Upper lobe of right lung (tissue), 1 donor: ENCODE measurements at places on chromosomes 1 and 21. TPM values are rescaled to one million over a fixed set of nuclear protein-coding genes. Genes with fewer than 3 reads are reported as not detected.

DNA sequence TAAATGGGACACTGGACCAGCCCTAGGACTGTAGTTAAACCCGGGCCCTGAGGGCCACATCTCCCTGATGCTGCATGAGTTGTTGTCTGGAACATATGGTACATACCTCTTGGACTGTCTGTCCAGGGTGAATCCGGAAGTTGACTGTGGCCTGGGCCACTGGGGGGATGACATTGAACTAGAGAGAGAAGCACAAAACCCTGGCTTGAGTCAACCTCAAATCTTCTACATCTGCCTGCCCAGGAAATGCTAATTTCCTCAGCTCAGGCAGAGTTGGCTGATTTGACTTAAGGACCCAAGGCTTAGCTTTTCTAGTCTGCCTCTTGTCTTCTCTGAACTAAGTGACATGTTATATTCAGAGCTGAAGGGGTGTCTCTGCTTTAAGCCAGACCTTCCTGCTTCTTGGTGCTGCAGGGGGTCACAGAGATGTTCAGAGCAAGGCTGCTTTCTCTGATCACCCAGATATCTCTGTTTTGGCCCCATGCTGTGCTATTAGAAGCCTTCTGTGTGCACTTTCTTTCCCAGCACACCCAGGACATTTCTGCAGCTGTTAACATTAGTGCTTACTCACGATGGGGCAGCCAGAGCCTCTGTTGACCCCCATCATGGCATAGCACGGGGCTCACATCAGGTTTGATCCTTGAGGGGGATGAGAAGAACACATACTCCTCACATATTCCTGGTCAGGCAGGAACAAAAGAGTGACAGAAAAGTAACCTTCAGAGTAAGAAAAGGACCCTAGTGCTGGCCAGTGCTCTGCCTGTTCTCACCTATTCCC lies 9.6 kb downstream of the PM20D1 start:
- H3K4me1 ChIP-seq, result no peaks in the 10 kb centered on the region
- no peaks in the 10 kb centered on the region for H3K36me3 ChIP-seq
- H3K27me3 ChIP-seq, result no peaks in the 10 kb centered on the region
- DNase-seq, result no peak
- no peak overlapping the region for H3K27ac ChIP-seq
- H3K4me3 ChIP-seq, result no peak overlapping the region

DNA sequence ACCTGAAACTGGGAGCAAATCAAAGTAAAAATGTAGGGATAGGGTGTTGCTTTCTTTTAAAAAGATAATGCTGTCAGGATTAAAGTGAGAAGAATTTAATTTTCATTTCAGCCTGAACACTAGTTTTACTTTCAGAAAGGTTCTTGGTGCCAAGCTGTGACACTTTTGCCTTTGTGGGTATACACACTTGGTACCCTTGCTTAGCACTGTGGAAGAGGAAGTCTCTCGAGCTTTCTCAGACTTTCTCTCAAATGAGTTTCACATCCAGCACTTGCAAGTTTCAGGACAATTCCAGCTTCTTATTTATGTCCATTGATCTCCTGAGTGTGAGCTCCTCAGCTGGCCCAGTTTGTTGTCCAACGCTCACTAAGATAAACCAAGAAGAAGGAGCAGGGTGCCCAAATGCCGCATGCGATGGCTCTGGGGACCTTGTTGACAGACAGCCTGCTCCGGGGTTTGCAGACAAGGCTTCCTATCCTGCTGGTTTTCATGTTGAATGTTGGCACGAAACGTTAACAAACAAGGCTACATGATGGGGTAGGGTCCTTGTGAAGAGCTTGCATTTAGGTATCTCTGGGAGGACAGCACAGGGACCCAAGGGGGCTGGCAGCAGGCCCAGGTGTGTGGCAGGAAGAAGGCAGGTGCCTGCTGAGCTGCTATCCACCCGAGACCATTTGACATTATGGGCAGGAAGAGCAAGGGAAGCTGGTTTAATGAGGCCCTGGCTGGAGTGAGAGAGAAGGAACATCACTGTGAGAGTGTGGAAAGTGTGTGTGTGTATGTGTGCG lies 79.7 kb downstream of the POFUT2 start:
- no peak overlapping the region for H3K27ac ChIP-seq
- H3K4me3 ChIP-seq, result no peak overlapping the region
- peaks cover 69% of the 10 kb centered on the region for H3K36me3 ChIP-seq
- H3K27me3 ChIP-seq, result no peaks in the 10 kb centered on the region

DNA sequence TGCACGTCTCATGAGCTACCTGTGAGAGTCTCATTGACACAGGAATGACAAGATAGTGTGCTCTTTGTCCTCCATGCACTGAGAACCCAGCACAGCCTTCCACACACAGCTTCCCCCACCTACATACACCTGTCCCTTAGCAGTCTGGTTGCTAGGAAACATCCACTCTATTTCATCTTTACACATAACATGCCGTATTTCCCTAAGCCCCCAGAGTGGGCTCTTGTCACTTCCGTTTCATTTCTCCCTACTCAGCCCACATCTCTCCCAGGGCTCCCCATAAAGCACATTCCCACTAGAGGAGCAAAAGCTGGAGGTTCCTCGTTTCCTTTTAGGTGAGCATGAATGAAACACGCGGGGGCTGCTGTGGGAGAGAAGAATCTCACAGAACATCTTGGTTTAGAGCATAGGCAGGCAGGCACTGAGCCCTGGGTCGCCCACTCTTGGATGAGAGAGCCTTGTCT lies 137.1 kb downstream of the ETS2 start:
- DNase-seq, result no peak
- H3K27ac ChIP-seq, result no peak overlapping the region
- no peaks in the 10 kb centered on the region for H3K27me3 ChIP-seq
- H3K4me1 ChIP-seq, result no peaks in the 10 kb centered on the region
- H3K36me3 ChIP-seq, result no peaks in the 10 kb centered on the region

- no peaks in the 10 kb centered on the region for H3K4me1 ChIP-seq
- DNase-seq, result no peak
- H3K36me3 ChIP-seq, result no peaks in the 10 kb centered on the region
- H3K27ac ChIP-seq, result no peak overlapping the region
- no peaks in the 10 kb centered on the region for H3K27me3 ChIP-seq
- no peak overlapping the region for H3K4me3 ChIP-seq
Observed at GRCh38 chr1:194825382-194825781, 1639.0 kb upstream of the B3GALT2 start.

DNA sequence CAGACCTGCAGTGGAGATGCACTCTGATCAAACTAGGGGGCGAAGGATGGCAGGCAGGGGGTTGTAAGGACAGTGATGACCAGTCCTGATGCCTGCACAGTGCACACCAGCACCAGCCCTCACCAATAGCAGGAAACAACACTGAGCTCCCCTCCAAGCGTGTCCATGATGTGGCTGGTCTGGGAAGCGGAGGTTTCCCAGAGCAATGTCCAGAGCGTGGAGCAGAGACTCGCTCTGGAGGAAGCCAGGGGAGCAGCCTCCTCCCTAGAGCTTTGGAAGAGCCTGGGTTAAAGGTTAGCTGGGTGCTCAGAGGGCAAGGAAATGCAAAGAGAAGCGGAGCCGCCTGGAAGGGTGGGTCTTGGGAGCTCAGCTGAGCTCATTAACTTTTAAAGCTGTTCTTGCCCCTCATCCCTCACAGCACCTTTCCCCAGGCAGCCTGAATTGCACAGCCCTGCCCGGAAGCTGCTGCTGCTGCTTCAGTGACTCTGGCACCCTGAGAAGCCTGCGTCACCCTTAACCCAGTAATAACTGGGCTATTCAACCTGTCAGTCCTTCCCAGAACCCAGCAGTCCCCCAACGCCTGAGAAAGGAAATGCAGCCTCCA lies 162.2 kb upstream of the RAB4A start:
- H3K4me3 ChIP-seq, result no peak overlapping the region
- H3K36me3 ChIP-seq, result no peaks in the 10 kb centered on the region
- no peaks in the 10 kb centered on the region for H3K27me3 ChIP-seq
- DNase-seq, result no peak
- H3K4me1 ChIP-seq, result no peaks in the 10 kb centered on the region

- H3K27me3 ChIP-seq, result no peaks in the 10 kb centered on the region
- H3K4me3 ChIP-seq, result no peak overlapping the region
- H3K27ac ChIP-seq, result no peak overlapping the region
- peaks cover 13% of the 10 kb centered on the region for H3K4me1 ChIP-seq
- DNase-seq, result no peak
Observed at GRCh38 chr1:30758785-30759380, 1.3 kb upstream of the LAPTM5 start.

DEPDC1 gene
- 0.17 TPM for total RNA-seq

SYT2 gene
- 0.06 TPM for total RNA-seq

PTGFR gene
- total RNA-seq, result 3.0 TPM
